ENCODE measurements at places on chromosomes 4 and X.

- DNase-seq, result no peak
Measured at GRCh38 chr4:4729206-4729605, 130.3 kb upstream of the MSX1 start.

GRCh38 chr4:139532947-139533346 is 23.1 kb downstream of the SETD7 start:
- DNase-seq, result peak; percentile 8

DNA sequence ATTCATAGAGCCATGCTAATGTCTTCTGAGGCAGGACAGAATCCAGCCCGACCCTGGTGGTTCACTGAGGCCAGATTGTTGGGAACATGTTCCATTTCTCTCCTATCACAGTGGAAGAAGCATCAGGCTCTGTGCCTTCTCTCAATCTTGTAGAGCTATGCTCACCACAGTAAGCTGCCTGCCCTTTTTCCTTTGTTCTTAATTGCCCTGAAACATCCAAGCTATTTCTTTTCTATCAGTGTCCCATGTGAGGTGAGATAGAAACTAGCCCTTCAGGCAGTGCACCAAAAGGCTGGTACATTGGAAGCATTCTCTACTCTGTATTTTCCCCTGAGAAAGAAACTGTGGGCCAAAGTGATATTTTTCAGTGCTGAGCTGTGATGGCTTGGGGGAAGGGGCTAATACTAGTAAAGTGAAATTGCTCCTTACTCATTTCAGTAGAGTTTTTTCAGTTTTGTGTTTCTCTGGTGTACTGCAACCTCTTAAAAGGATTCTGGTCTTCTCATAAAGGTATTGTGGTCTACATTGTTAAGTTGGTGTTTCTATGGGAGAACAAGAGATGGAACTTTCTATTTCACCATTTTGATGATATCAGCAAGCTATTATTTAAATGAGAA is 611.2 kb downstream of the RPA4 start:
- no peak for DNase-seq

DNA sequence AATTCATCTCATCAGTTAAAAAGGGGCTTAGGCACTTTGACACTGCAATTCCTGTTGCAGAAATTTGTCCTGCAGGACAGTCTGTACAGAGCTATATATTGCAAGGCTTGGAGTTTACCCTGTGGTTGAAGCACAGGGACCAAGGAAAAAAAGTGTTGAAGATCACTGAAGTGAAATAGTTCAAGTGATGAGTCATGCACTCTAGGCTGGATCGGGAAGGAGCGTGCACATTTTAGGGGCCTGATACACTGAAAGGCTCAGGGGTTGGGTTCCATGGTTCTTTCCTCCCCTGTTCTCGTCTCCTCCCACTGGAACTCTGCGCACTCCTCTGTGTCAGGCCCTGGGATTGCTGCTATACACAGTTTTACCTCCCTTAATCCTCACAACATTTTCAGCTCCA is 104.9 kb upstream of the ARMCX2 start:
- DNase-seq, result no peak

- no peak for DNase-seq
Measured at GRCh38 chr4:108465886-108466500, 154.4 kb upstream of the RPL34 start.

- DNase-seq, result no peak
Measured at GRCh38 chrX:133989490-133989889, 4.1 kb upstream of the GPC3 start.

DNA sequence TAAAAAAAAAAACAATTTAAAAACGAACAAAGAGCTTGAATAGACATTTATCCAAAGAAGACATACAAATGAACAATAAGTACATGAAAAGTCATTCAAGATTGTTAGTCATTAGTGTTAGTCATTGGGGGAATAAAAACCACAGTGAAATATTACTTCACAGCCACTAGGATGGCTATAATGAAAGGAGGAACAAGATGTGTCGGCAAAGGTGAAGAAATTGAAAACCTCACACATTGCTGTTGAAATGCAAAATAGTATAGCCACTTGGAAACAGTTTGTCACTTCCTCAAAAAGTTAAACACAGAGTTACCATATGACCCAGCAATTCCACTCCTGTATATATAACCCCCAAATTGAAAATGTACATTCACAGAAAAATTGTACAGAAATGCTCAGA is 45.2 kb upstream of the SLC39A8 start:
- DNase-seq, result no peak

DNA sequence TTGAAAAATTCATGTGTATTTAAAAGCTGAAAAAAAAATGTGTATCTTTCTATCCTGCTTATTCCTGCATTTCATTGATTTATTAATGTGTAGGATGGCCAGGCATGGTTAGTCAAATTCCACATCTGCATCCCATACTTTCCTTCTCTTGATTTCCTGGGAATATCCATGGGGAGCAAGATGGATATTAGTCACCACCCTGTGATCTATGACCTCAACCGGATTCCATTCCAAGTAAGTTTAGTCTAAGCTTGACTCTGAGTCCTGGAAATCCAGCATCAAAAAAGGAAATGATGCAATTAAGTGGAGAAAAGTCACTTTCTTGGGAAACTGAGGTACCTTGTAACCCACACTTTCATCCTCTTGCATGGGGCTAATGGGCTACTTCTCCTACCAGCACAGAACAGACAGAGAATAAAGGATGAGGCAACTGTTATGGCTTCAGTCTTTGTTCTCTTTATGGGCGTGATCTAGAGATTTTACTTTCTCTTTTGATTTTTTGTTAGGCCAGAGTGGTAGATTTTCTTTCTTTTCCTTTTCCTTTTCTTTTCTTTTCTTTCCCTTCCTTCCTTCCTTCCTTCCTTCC is 17.1 kb upstream of the BEX4 start:
- no peak for DNase-seq

GRCh38 chr4:84965553-84966381 is 723 bp downstream of the WDFY3 start:
- DNase-seq, result no peak

DNA sequence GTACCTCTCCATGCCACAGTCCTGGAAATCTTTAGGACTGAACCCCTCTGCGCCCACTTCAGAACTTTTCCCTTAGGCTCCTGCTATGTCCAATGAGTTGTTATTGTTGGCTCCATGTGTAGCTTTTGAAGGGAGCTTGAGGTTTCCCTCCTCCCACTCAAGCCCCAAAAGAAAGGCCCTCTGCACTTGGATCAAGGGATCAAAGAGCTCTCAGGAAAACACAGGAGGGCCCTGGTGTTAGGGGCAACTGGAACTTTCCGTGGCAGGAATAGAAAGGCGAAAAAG is 135.0 kb downstream of the RASL11B start:
- no peak for DNase-seq

DNA sequence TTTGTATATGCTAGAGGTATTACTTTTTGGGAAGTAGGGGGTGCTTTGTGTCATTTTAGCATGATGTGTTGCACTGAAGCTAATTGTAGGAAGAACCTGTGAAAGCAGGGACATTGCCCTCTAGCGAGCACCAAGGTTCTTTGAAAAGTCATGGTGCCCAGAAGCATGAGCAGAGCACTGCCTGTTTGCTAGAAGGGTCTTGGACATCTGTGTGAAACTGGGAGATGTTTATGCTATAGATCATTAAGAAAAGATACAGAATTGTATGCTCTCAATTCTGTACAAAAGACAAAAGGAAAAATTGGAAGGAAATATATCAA is 14.7 kb downstream of the GRPR start:
- DNase-seq, result no peak

- DNase-seq, result no peak
Measured at GRCh38 chr4:77202491-77202890, 45.5 kb downstream of the CCNG2 start.

GRCh38 chr4:19774690-19775256 is 476.9 kb upstream of the SLIT2 start:
- DNase-seq, result no peak

GRCh38 chr4:173167758-173168395 is 734 bp upstream of the GALNT7 start:
- no peak for DNase-seq

DNA sequence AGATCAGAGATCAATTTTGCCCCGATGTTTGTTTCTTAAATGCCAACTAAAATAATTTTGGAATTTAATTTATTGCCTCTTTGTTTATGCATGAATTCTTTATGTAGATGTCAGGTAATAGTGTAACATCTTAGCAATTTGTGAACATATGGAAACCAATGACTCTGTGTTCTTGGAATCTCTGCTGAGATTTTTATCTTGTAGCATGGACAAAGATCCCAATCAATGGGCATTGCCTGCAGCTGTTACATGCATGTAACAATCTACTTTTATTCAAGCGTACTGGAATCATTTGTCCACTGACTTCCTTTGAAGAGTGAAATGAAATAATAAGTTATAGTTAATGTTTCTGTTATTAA is 61.6 kb upstream of the ARSJ start:
- DNase-seq, result no peak

- DNase-seq, result no peak
Measured at GRCh38 chr4:74522251-74522991, 77.5 kb downstream of the AREG start.

- no peak for DNase-seq
Measured at GRCh38 chr4:153115322-153116290, 88.6 kb upstream of the TRIM2 start.

DNA sequence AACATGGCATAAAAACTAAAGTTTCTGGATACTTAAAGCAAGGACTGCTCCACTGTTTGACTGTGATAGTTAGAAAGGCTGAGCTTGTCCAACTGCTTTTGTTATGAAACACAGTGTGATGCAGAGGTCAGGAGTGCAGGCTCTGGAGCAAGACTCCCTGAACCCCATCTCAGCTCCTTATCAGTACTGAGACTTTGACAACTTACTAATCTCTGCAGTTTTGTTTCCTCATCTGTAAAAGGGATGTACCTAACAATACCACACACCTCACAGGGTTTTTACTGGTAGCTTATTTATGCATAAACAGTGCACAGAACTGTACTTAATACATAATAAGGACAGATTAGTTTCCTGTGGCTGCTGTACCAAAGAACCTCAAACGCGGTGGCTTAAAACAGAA is 804.3 kb downstream of the FSTL5 start:
- DNase-seq, result no peak

DNA sequence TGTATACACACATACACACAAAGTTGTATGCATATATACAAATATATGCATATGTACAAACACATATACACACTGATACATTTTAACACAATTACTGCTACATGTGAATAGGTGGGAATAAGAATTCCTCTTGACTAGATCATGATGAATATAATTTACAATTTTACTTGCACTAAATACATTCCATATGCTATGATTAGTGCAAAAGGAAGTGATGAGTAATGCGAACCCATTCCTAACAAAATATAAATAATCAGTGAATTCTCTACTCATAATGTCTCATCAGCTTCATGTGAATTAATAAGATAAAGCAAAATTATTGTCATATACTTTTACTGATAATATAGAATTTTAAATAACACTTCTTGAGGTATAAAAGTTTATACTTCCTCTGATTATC is 1077.3 kb upstream of the PCDH10 start:
- no peak for DNase-seq

DNA sequence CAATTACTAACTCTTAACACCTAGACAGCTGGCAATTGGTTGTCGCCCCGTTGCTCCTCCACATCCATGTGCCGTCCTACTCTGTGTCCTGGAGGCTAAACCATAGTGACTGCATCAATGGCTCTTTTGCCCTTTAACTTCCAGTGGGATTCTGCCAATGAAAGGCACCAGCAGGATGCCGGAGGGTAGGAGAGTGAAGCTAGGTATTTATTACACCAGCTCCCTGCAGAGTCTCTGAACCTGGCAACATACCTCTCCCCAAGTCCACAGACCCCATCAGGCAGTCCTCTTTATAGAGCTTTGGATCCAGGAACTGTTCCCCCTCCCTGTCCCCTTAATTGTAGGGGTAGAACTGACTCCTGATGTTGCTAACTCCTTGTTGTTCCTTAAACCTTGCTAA is 426.8 kb downstream of the HNRNPD start:
- DNase-seq, result no peak

DNA sequence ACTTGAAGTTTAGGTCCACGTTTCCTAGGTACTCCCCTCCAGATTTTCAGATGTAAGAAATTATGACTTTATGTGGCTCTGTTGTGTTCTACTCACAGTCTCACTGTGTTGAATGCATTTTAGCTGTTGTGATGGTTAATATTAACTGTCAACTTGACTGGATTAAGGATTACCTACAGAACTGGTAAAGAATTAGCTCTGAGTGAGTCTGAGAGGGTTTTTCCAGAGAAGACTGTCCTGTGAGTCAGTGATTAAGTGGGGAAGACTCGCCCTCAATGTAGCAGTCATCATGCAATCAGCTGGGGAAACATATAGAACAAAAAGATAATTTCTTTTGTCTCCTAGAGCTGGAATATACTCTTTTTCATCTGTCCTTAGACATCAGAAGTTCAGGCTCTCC is 493.4 kb downstream of the ACTRT1 start:
- DNase-seq, result no peak

DNA sequence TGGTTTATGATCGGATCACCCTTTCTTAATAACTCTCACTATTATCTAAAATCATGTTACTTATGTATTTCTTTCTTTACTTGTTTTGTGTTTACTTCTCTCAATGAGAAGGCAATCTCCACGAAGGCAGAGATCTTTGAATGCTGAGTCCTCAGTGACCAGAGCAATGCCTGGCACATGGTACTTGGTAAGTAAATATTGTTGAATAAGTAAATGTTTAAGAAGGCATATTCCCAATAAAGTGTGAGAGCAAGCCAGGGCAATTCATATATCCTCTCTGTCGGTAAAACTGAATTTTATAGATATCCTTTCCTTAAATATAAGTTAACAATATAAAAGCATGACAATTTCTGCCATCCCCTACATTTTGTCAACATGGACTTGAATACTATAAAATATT is 94.4 kb downstream of the UGT8 start:
- no peak for DNase-seq

GRCh38 chr4:9946170-9946569 is 75.1 kb downstream of the SLC2A9 start:
- no peak for DNase-seq

GRCh38 chr4:79087071-79087470 is 147.8 kb upstream of the PAQR3 start:
- no peak for DNase-seq

- DNase-seq, result no peak
Measured at GRCh38 chrX:39755143-39756032, 342.4 kb downstream of the BCOR start.

- no peak for DNase-seq
Measured at GRCh38 chrX:109384699-109385098, 97.2 kb downstream of the GUCY2F start.

DNA sequence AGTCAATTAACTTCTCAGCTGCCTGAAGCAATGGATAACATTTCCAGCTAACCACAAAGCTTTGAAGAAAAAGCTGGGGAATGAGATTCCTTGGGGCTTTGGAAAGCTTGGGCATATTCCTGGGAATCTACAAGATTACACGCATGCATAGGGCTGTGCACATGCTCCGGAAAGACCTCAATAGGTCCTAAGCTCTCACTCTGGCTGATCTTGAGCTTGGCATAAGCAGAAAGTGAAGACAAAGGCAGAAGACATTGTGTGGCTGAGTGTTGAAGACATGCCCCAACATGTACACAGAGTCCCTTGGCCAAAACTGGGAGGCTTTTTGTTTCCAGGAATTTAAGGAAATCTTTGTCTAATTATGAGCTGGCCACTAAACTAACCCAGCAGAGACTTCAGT is 31.2 kb downstream of the ATG4A start:
- no peak for DNase-seq
